ENCODE measurements at places on chromosomes 1 and 21.

DNA sequence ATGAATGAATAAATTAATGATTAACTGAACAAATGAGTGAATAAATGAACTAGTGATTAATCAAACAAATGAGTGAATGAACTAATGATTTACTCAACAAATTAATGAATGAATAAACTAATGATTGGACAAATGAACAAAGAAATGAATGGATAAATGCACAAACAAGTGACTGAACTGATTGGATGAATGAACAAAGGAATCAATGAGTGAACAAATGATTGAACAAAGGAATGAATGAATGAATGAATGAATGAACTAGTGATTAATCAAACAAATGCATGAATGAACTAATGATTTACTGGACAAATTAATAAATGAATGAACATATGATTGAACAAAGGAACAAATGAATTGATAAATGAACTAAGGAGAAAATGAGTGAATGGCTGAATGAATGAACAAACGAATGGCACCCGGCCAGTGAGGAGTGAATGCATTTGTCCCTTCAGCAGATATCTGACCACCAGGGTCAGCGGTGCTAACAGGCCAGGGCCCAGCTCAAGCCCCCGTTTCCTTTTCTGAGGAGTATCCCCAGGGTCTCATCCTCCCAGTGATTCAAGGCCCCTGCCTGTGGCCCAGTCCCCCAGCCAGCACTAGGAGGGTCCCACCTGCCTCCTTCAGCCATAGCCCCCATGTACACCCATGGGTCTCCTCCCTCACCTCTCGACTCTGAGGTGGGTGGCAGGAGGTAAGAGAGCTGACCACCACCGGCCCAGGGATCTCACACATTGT lies 49.9 kb downstream of the WNT9A start:
- peak; percentile 4 for DNase-seq

DNA sequence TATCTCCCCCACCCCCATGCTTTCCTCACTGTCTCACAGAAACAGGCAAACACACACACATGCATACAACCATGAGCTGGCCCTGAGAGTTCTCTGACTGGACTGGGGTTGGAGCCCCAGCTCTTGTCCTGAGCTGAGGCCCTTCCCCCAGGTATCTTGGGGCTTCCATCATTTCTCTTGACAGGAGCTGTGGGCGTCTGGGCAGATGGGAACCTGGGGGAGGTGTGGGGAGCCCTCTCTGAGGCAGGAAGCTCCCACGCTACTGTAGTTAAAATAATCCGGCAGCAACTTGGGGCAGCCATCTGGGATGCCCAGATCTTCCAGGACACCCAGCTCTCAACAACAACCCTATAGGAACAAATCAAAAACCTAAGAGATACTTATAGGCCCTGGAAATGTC lies 2.7 kb upstream of the KIF21B start:
- DNase-seq, result no peak

DNA sequence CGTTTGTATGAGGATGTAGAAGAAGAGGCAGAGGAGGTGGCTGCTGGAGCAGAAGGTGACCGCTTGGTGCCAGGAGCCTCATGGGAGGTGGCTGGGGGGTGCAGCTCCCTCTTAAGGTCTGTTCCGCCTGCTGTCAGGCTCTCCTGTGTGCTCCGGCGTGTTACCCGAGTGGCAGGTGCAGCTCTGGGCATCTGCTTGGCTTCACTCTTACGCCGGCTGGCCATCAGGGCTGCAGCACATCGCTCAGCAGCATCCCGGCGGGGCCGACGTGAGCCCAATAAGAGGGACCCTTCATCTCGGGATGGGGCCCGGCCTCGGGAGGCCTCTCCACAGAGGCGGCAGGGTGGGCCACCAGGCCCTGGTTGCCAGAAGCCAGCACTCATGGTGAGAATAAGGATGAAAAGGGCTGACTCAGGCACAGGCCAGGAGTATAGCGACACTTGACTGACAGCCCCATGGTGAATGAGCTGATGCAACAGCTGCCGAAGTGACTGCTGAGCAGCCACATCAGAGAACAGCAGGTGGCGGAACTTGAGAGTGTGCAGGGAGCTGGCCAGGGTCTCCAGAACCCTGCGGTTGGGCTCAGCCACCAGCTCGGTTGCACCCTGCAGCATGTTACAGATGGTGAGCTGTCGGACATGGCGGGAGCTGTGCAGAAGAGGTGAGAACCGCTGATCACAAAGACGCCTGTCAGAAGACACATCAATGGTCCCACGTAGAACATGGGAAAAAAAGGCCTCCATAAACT lies 17.5 kb downstream of the LRRC41 start:
- DNase-seq, result no peak

GRCh38 chr21:33339918-33340317 lies 15.1 kb downstream of the IFNAR1 start:
- no peak for DNase-seq

DNA sequence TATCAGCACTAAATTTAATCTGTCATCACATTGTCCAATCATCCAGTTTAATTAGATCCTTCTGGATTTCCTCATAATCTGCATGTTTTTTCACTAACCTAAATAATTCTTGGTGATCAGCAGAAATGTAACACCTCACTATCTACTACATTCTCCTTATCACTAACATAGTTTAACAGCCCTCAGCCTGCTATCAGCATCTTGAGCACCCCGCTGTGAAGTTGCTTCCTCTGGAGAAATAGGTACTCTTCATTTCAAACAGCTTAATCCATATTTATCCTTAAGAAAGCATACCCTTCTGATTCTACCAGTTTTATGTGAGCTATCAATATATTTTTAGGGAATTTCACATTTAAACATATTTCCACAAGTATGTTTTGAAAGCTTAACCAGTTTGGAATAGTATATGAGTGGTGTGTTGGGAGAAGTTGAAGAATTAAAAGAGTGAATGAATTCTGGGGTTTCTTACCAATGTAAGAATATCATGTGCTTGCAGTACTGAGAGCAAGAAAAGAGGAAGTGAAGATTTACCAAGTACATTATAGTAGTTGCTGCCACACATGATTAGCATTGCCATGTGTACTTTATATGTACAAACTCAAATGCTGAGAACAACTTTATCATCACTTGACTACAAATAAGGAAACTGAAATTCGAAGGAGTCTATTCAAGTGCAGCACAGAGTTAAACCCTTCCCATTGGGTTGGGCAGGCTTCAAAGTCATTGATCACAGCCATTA lies 771.1 kb upstream of the ADGRL4 start:
- no peak for DNase-seq

DNA sequence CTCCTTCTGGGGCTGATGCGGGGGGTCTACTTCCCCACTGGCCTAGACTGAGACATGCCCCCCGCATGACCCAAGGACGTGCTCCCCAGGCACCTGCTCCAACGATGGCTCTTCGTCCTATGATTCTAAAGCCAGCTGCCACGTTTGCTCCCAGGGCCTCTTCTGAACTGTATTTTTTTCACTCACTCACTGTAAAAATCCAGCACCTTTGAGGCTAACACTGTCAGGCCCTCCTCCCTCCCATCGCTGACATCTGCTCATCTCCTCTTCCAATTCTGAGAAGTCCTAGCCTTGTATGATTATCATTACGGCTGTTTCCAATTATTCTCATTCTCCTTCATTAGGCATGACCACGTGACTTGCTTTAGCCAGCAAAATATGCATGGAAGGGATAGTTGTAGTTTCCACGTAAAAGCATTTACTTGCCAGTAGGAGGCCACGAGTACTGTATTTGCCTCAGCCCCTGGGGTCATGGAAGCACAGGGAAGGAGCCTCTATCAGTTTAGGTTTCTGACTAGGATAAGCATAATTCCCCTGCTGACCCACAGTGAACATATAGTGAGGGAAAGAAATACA lies 19.1 kb upstream of the EDN2 start:
- DNase-seq, result no peak

DNA sequence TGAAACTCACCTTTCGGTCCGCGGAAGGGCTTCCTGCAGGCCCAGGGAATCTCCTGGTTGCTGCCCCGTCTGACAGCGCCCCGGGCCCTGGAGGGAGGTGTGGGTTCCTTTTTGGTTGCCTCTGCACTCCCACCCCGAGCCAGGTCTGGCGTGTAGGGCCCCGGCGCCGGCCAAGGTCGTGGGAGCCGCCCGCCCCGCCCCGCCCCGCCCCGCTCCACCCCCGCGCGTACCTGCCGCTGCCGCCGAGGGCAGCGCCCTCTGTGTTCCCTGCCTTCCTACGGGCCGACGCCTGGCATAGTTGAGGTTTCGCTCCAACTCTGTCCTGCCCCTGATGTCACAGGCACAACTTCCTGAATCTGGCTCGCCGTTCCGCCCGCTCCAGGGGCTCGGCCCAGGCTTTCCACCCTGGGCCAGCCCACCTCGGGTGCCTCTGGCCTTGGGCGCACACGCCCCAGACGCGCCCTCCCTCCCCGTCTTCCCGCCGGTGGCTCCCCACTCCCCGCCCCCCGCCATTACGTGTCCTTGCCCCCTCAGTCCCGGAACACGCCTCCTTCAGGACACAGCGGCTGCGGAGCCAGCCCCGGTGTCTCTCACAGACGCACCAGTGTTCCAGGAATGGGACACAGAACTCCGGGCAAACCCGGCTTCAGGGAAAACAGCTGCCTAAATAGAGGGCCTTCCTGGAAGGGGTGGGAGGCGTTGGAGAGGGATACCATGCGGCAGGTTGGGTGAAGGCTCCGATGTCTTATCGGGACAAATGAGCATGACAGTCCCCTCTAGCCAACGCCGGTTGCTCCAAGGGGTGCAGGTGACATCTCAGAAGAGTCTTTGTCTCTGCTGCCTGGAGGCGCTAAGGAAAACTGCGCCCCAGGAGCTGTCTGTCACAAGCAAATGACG lies at the start of gene KIAA0040:
KIAA0040 (minus strand) TSS at position 147 of the 897 bp plus-strand sequence. CDS start 31,763 bp downstream, outside the sequence.
- DNase-seq, result peak; percentile 36

Measured in activated CD4-positive, alpha-beta T cell treated with anti-CD3 and anti-CD28 coated beads for 1 hour (primary cell).